ENCODE measurements at places on chromosomes 12 and 14. TPM values are rescaled to one million over a fixed set of nuclear protein-coding genes. Genes with fewer than 3 reads are reported as not detected.

DNA sequence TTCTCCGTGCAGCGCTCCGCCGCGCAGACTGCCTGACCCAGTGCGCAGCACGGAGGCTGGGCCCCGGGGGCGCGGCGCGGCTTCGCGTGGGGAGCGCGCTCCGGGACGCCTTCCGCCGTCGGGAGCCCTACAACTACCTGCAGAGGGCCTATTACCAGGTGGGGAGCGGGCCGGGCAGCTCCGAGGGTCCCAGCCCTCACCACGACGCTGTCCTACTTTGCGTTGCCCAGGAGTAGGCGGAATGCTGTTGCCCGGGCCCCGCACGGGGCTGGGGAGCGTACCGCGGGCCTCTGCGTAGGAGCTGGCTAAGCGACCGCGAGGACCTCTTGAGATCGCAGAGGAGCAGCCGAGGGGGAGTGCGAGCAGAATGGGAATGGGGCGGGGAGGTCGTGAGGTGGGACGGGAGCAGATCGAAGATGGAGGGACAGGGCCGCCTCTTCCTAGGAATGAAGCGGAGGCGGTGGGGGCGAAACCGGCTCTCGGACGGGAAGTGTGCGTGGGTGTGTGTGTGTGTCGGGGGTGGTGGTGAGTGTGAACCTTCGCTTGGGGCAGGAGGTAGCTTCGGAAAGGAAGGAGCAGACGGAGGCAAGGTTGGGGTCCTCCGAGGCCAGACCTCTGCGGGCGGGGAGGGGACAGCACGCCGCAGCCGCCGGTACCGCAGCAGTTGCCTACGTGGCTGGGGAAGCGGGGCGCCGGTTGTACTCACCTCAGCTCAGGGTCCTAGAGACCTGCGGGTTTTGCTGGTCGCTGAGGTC is 751 bp downstream of the P3H3 start:
- no peak for DNase-seq

Gene STAC3
- total RNA-seq: not detected

GRCh38 chr12:10364815-10365622 is 24.8 kb downstream of the KLRK1 start:
- no peak for DNase-seq

- no peak for DNase-seq
Observed at GRCh38 chr14:56271970-56272369, 153.8 kb downstream of the PELI2 start.

- peak; percentile 70 for DNase-seq
Observed at GRCh38 chr12:53660041-53660440, 15.8 kb downstream of the ATP5MC2 start.

Gene PIWIL1
- not detected for total RNA-seq

- DNase-seq: no peak
Observed at GRCh38 chr12:16581416-16581815, 24.5 kb downstream of the LMO3 start.

Gene FGF23
- total RNA-seq: not detected

DNA sequence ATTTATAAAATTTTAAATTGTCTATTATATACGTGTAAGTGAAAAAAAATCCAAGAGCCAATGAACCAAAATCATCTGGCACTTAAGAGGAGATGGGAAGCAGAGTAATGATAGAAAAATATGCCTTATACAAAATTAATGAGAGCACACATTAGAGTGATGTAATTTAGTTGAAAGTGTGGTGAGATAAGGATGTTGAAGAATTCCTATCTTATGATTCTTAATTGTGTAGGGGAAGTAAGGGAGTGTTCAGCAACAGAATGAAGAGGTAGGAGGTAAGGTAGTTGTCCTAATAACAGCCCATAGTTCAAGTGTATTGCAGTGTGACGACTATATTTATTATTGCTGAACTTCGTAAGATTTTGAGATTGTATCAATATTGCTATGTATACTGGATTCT is 843.4 kb upstream of the FLRT2 start:
- no peak for DNase-seq

DNA sequence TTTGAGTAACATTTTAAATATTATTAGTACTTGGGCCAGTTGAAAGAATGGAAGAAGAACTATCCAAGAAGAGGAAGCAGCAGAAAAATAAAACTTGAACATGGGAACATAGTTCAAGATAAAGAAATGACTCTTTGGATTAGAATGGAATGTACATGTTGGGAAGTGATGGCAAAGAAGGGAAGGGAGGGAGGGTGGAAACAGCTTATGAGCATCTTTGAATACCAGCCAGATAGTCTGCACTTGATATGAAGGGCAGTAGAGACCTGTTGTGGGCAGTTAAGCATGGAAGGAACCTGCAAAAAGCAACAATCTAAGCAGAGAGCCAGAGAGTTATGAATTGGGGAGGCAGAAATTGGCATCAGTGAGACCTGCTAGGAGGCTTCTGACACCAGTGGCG is 10.0 kb upstream of the IL22 start:
- DNase-seq: no peak

DNA sequence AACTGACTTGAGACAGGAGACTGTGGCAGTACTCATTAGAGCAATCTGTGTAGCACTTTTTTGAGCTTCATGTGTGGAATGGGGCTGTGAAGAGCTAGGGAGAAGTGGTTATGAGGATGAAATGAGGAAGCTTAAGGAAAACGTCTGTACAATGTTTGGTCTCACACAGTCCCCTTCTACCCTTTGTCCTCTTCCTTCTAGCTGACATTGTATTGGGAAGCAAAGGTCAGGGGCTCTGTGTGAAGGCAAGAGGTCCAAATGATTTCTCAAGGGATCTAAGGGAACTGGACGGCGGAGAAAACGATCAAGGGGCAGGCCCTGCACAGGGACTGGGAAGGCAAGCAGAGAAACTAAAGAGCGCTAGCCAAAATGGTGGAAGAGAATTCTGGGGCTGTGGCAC is 13.1 kb upstream of the CIPC start:
- peak; percentile 24 for DNase-seq
